ENCODE measurements at places on chromosomes 1 and 21.

GRCh38 chr1:212981571-212982328 is 31.4 kb downstream of the VASH2 start:
- DNase-seq, result peak; percentile 77

DNA sequence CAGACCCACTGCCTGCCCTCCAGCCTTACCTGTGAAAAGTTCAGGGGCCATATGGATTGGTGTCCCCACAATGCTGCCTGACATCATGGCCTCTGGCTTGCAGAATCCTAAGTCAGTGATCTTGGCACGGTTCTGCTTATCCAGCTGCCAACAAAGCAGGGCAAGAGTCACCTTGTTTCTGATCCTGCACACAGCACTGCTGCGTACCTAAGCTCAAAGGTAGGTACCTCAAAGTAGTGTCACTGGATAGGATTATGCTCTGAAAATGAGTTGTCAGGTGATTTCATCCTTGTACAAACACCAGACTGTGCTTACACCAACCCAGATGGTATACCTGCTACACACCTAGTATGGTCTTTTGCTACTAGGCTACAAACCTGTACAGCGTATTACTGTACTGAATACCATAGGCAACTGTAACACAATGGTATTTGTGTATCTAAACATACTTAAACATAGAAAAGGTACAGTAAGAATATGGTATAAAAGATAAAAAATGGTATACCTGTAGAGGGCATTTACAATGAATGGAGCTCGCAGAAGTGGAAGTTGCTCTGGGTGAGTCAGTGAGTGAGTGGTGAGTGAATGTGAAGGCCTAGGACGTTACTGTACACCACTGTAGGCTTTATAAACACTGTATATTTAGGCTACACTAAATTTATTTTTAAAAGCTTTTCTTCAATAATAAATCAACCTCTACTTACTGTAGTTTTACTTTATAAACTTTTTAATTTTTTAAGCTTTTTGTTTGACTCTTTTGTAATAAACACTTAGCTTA is 29.1 kb upstream of the RBBP5 start:
- DNase-seq, result no peak

GRCh38 chr1:68087184-68087583 is 36.8 kb upstream of the DIRAS3 start:
- no peak for DNase-seq

- DNase-seq, result peak; percentile 35
Measured at GRCh38 chr1:9891207-9891606, 18.9 kb downstream of the CTNNBIP1 start.

GRCh38 chr1:164709126-164709525 is 150.1 kb downstream of the PBX1 start:
- no peak for DNase-seq

DNA sequence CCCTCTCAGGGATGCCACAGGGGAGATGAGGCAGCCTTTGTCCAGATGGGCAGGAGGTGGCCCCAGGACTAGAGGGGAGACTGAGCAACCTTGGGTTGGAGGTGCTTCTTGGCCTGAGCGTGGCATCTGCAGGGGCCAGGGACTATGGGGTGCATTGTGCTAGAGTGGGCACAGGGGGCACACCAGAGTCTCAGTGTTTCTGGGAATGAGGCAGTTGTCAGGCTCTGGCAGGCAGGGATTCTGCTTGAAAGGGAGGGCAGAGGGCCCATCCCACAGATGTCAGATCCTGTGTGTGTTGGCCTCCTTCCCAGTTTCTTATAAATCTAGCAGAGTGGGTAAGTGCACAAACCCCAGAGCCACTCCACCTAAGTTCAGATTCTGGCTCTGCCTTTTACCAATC is 13.7 kb downstream of the LGR6 start:
- no peak for DNase-seq

- no peak for DNase-seq
Measured at GRCh38 chr1:113133759-113134158, 60.8 kb downstream of the LRIG2 start.

GRCh38 chr1:35646043-35646442 is 4.7 kb upstream of the PSMB2 start:
- no peak for DNase-seq

Data from NT2/D1 (cell line).